Activated T-helper 1 cell treated with anti-CD3 and anti-CD28 coated beads, Interleukin-2, amount 50 U/mL, for 16 hours (primary cell): ENCODE measurements at places on chromosomes 12 and 14.

DNA sequence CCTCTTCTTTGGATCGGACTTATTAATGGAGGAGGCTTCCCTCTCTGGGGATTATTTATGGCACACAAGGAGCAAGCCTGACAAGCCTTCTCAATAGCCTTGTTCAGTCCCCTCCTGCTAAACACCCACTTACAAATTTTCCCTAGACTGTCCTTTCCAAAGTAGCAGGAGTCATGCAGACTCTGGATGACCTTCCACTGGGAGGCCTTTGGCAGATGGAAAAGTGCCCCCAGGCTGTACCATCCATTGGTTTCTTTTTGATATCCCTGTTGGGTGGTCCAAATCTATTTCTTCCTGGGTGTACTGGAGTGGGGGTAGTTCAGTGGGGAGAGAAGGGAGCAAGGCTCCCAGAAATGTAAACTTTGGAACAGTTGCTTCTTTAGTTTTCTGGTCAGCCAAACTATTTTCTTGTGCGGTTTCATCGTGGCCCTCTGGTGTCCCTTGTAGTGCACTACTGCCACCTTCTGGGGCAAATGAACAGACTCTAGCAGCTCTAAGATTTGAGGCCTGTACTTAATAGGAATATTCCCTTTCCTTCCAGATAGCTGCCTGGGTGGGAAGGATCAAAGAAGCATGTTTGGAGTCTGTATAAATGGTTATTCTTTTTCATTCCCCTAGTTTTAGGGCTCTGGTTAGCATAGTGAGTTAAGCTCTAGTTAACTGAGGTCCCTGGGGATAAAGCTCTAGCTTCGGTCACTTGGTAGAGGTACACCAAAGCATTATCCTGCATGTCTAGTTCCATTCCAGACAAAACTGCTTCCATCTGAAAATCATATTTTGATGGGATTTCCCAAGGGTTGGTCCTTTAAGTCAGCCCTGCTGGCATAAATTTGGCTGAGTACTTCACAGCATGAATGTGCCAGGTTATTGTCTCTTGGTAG, 409.5 kb downstream of the SLC6A15 start:
- DNase-seq, result no peak

GRCh38 chr12:64058541-64059265, 163.4 kb downstream of the KICS2 start:
- DNase-seq, result no peak

DNA sequence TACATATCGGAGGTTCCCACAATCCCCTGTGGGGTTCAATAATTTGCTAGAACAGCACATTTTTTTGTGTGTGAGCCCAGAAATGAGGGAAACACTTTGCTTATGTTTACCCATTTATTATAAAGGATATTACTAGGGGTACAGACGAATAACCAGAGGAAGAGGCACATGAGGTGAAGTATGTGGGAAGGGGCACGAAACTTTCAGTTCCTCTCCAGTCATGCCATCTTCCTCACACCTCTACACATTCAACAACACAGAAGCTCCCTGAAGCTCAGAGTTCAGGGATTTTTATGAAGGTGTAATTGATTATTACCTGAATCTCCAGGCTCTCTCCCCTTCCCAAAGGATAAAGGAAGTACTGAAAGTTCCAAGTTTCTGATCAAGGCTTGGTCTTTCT, 30.2 kb upstream of the DYRK2 start:
- no peak for DNase-seq

DNA sequence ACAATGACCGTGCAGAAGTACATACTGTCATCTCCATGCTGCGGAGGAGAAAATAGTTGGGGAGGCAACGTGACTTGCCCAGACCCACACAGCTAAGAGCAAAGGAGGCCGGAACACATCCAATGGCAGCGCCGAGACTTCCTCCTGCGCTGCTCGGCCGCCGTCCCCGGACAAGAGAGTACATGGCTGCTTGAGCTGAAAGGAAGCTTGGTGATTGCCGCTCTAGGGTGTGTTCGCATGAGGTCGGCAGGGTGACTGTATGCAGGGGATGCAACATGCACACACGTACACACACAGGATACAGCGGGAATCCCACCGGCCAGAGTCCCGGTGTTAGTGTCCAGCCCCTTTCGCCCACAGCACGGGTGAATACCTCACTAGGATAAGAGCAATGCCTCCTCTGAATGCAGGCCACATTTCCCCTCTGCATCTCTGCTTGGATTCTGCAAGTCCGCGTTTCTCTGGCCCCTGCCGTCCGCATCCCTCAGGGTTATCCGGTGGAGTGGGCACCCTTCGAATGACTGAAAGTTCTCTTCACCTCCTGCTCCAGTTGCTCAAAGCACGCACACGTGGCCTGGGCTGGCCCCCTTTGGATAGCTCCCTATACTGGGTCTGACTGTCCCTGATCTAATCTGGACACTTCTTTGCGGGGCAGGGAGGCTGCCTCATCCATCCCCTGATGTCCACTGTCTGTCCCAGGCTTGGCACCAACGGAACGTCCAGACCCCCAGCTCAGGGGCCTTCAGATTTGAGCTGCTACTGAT, 78.8 kb downstream of the GSC start:
- no peak for DNase-seq

DNA sequence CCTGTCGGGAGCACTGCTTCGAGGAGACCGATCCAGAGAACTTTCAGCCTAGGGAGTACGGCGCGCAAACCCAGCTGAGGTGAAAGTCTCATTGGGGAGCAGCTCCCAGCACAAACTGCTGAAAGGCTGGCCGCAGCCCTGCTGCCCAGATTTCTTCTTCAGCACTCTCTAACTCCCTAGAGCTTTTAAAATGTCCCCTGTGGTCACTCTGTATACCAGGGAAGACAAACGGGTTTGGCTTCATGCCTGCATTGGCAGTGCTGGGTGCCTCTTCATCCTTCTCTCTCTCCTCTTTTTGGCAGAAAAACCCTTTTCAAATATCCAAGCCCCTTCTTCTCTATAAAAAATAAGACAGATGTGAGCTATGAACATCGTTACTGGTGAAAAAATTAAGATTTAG, 34.9 kb downstream of the BBS10 start:
- DNase-seq, result no peak

- no peak for DNase-seq
These were observed 323.8 kb downstream of the RAD51B start for GRCh38 chr14:68143341-68143841.

- DNase-seq, result no peak
These were observed 188.5 kb upstream of the PRMT8 start for GRCh38 chr12:3302401-3303041.

DNA sequence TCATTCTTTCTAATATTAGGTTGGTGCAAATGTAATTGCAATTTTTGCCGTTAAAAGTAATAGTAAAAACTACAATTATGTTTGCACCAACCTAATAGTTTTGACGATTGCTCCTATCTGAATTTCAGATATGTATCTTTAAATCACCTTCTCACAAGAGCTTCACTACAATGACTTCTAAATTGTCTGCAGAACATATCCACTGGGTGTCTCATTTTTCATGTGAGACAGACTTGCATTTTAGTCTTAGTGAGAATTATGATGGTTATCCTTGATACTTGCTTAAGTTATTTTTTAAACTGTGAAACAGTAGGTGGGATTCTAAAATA, 84.6 kb downstream of the ITPR2 start:
- DNase-seq, result no peak

GRCh38 chr12:20109676-20110075, 258.7 kb upstream of the PDE3A start:
- no peak for DNase-seq

- no peak for DNase-seq
These were observed 223.7 kb downstream of the CACNA1C start for GRCh38 chr12:2276288-2277033.

DNA sequence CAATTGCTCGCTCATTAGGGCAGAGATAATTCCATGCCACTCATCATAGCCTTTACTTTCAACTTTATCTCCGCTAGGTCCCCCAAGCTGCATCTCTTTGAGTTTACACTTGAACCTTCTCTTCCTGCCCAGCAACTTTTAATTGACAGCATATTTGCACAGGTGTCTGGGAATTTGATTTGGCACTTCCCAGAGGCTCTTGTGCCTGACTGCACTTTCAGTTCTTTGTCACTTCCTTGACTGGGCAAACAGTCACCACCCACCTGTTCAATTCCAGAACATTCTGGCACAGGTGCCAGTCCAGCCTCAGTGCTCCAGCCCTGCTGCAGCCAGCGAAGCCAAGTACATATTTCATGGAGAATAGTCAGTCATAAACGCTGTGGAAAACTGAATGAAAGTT, 110.1 kb upstream of the LRIG3 start:
- no peak for DNase-seq

DNA sequence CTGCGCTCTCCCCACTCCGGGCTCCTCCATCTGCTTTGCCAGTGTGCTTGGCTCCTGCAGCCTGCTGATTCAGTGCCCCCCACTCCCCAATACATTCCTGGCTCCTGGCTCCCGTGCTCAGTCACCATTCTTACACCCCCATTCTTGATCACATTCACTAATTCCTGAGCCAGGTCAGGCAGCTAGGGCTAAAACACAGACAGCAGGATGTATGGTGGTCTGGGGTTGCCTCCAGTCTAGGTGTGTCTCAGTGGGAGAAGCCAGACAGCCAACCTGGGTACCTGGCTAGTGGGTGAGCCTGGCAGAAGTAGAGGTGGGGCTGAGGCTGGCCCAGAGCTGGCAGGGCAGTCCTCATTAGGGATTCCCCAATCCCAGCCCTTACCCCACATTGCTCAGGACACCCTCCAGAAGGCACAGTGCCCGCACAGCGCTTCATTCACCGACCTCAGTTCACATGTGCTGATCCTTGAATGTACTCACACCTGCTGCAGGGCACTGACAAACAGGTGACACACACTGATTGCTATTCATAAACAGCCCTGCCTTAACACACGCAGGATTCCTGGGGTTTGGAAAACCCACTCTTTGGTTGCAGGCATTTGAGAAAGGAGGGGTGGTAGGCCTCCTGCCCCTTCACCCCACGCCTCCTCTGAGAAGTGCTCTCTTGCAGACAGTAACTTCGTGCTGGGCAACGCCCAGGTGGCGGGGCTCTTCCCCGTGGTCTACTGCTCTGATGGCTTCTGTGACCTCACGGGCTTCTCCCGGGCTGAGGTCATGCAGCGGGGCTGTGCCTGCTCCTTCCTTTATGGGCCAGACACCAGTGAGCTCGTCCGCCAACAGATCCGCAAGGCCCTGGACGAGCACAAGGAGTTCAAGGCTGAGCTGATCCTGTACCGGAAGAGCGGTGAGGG, 1.7 kb downstream of the KCNH3 start:
- DNase-seq, result no peak

- no peak for DNase-seq
These were observed 10.0 kb upstream of the NCOR2 start for GRCh38 chr12:124577374-124577773.

GRCh38 chr14:95257521-95257920, 62.2 kb downstream of the CLMN start:
- no peak for DNase-seq

- no peak for DNase-seq
These were observed 69.8 kb upstream of the ESRRB start for GRCh38 chr14:76306131-76306530.

GRCh38 chr12:118500299-118500698, 123.9 kb downstream of the SUDS3 start:
- no peak for DNase-seq

DNA sequence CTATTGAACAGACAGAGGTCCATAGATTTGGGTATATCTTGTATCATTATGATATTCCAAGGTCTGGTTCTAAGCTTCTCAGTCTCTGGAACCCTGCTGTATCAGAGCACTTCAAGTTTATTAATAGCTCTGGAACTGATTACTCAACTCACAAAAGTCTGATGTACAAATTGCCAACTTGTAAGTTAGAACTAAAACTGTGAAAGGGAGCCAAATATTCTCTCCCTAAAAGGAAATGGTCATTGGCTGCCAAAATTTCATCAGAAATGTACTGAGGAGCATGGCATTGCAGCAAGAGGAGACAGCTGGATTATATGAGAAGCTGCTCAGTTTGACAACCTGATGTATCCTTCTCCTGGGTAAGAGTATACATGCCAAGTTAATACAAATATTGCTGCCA, 828.8 kb upstream of the SEL1L start:
- no peak for DNase-seq

GRCh38 chr12:13784504-13784903, 196.9 kb downstream of the GRIN2B start:
- DNase-seq, result no peak

DNA sequence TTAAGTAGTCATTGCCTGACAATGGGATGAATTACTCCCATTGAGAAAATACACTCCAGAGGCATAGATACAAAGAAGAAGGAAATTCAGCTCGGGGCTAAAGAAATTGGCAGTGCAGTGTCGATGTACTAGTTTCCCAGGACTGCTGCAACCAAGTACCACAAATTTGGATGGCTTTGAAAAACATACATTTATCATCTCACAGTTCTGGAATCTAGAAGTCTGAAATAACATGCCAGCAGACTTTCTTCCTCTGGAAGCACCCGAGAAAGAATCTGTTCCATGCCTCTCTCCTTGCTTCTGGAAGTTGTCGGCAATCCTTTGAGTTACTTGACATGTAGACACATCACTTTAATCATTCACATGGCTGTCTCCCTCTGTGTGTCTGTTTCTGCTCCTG, 101.9 kb downstream of the TMTC3 start:
- no peak for DNase-seq

GRCh38 chr12:29639893-29640495, 142.5 kb upstream of the OVCH1 start:
- no peak for DNase-seq

DNA sequence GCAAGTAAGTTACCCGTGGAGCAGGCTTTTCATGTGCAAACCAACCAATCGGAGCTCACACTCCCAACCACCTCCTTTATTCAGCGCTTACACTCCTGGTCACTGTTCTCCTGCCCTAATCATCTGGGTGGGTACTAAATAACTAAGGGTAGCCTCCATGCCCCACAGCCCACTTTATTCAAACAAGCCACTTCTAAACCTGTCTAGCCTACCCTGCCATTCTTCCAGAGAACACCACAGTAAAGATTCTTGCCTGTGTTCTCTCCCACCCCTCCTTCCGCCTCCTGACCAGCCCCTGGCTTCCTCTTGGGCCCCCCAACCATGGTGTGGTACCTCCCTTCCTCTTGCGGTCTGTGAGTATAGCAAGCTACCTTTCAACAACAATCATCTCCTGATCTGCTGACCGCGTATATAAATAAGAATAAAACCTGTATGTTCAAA, 581.9 kb downstream of the VRK1 start:
- DNase-seq, result no peak

GRCh38 chr12:126663304-126664094, 1598.3 kb downstream of the AACS start:
- no peak for DNase-seq

DNA sequence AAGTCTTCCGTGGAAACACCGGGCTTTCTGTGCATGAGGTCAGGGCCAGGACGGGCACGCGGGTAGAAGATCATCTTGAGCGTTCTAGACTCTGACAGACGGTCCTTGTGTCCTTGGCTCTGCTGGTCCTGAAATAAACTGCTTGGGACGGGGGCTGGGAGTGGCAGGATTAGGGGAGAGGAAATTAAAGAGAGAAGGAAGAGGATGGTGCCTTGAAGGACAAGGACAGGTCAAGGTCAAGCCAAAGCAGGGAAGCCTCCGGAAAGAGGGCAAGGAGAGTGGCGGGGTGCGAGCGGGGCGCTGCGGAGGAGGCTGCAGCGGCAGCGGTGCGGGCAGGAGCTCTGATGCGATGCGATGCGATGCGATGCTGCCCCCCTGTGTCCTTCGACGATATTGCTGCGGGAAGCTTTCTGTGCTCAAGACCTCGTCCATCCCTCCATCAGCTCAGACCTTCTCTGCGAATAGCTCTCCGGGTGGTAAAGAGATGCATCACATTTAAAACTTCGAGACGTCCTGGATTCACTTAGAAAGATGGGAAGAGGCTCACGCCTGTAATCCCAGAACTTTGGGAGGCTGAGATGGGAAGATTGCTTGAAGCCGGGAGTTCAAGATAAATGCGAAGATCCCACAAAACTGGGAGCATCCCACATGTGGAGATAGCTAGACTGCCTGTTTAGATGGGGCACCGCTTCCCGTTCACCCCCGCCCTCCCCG, 110.1 kb upstream of the TMEM132D start:
- DNase-seq, result no peak
